ENCODE measurements at places on chromosomes 7 and 10.
A peak's percentile ranks its signal among the peaks of the same experiment; 100 is the strongest.

- DNase-seq, result no peak
Observed at GRCh38 chr7:10239695-10240345, 733.9 kb upstream of the PHF14 start.

DNA sequence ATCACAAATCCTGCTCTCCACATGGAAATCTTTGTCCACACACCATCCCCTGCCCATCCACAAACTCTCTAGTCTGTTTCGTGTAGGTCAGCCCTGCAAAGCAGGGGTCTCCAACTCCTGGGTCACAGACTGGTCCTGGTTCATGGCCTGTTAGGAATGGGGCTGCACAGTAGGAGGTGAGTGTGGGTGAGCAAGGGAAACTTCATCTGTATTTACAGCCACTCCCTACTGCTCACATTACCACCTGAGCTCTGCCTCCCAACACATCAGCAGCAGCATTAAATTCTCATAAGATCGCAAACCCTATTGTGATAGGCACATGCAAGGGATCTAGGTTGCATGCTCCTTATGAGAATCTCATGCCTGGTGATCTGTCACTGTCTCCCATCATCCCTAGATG lies 242.1 kb downstream of the FGFR2 start:
- no peak for DNase-seq

GRCh38 chr10:85648279-85648754 lies 718.3 kb downstream of the GRID1 start:
- DNase-seq, result no peak

DNA sequence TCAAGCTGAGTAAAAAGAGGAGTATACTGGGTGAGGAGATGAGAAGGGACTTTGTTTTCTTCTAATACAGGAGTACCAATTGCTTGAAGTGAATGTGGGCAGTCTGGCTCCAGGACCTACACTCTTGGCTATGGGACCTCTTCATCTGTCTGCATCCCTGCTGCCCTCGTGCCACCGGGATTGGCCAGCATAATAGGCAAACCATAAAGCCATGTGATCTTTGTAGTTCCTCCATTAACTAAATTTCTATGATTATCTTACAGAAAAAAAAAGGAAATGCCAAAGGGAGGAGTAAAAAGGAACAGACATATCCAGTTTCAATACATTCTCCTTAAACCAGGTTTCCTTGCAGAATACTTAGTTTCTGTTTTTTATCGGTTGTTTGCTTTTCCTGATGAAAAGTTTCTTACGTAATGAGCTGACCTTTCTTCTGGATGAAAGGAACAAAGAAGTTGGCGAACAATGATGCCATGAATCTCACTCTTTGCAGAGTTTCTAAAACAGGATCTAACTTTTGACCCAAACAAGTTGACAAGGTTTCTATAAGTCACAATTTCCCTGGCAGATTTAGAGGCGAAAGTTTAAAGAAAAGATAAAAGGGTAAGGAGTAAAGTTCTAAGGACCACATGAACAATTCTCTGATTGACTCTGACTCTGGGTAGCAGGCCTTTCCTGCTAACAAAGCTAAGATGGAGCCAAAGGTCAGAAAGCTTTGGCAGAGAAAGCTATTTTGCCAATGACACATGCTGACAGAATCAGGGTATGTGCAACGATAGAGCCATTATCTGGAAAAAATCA lies 54.1 kb downstream of the LAMB1 start:
- DNase-seq, result no peak

GRCh38 chr7:66504131-66504530 lies 124.5 kb upstream of the KCTD7 start:
- DNase-seq, result no peak

GRCh38 chr7:84092207-84092606 lies 102.4 kb downstream of the SEMA3A start:
- DNase-seq, result no peak

GRCh38 chr7:130488392-130489139 lies 3.3 kb upstream of the MEST start:
- no peak for DNase-seq

DNA sequence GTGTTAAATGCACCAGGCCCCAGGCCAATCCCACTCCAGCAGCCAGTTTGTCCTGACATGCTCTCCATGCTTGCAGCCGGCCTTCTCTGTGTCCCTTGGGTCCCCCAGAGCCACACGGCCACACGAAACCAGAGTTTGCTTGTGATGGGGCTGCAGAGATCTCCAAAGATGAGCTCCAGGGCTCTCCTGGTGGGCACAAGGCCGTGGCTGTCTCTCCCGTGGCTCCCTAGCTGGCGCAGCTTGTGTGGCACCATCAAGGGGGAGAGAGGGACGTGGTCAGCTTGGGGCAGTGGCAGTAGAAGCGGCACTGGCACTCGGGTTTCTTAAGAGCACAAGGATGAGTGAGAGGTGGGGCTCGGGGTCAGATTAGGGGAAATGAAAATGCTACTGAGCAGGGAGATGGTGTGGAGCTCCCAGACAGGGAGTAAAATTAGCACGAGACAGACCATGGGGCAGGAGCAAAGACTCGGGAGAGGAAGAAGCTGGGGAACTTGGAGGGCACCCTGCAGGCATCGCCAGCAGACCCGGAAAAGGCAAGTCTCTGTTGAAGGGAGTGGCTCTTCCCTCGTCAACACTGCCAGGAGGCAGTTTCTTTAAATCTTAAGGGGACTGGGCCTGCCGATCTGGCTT lies 572.5 kb upstream of the FOXK1 start:
- no peak for DNase-seq

- no peak for DNase-seq
Observed at GRCh38 chr10:131641231-131641630, 259.6 kb upstream of the PPP2R2D start.

- DNase-seq, result no peak
Observed at GRCh38 chr7:103622274-103622673, 176.3 kb upstream of the SLC26A5 start.

DNA sequence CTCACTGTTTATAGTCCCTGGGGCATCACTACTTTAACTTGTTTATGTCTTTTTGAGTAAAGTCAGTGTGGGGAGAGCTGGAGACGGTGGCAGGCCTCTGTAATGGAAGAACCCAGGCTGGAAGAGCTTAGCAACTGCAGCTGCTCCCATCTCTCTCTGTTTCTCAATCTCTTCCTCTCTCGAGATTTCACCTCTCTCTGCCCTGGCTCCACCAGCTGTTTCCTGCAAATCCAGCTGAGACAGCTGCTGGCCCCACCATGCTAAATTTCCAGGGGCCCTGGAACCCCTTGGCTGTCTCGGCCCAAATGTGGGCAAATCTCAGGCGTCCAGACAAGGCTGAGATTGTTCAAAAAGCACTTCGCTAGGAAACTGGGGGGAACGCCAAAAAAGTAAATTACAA lies 25.8 kb upstream of the SLF2 start:
- no peak for DNase-seq

GRCh38 chr10:79067241-79068202 lies 1.2 kb upstream of the ZMIZ1 start:
- DNase-seq, result peak; percentile 84

DNA sequence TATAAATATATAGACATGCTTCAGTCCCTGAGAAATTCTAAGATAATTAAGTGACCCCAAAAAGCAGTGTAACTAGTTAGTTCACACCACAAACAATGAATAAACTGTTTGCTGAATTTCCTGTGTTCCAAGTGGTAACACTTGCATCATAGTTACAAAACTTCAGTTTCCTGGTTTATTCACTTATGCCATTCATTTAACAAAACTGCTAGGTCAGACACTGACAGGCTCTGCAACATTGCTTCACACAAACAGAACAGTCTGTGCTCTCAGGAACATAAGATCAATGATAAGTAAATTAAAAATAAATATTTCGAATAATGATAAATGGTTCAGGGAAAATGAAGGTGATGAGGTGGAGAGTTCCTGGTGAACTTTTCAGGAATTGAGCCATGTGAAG lies 133.3 kb upstream of the NAMPT start:
- no peak for DNase-seq

GRCh38 chr7:105098863-105099515 lies 85.0 kb downstream of the KMT2E start:
- no peak for DNase-seq
